CD8-positive, alpha-beta T cell (primary cell): ENCODE measurements at places on chromosomes 5 and 9. TPM values are rescaled to one million over a fixed set of nuclear protein-coding genes. Genes with fewer than 3 reads are reported as not detected.

DNA sequence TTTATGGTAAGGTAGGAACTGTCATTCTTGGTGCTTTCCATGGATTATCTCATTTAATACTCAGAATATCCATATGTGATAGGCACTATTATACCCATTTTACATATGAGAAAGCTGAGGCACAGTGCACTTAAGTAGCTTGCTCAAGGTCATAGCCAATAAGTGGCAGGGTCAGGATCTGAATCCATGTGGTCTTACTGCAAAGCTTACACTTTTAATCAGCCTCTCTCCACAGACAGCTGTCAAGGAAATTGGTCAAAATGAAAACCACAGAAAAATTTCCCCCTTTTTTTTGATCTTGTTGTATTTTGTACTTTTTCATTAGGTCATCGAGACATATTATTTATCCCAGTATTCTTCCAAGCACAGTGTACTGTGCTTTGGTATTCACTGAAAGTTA lies 78.5 kb downstream of the ERCC6L2 start:
- no peak for DNase-seq

DNA sequence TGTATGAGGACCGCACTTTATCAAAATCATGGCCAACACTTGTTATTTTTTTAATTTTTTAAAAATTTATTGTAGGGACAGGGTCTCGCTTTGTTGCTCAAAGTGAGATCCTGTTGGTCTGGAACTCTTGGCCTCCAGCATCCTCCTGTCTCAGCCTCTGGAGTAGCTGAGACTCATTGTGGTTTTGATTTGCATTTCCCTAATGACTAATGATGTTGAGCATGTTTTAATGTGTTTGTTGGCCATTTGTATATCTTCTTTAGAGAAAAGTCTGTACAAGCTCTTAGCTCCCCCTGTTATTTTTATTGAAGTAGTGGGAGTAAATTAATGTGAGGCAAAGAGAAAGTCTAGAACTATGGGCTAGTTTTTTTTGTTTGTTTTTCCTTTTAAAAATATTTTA lies 1.6 kb upstream of the RPS6 start:
- no peak for DNase-seq

DNA sequence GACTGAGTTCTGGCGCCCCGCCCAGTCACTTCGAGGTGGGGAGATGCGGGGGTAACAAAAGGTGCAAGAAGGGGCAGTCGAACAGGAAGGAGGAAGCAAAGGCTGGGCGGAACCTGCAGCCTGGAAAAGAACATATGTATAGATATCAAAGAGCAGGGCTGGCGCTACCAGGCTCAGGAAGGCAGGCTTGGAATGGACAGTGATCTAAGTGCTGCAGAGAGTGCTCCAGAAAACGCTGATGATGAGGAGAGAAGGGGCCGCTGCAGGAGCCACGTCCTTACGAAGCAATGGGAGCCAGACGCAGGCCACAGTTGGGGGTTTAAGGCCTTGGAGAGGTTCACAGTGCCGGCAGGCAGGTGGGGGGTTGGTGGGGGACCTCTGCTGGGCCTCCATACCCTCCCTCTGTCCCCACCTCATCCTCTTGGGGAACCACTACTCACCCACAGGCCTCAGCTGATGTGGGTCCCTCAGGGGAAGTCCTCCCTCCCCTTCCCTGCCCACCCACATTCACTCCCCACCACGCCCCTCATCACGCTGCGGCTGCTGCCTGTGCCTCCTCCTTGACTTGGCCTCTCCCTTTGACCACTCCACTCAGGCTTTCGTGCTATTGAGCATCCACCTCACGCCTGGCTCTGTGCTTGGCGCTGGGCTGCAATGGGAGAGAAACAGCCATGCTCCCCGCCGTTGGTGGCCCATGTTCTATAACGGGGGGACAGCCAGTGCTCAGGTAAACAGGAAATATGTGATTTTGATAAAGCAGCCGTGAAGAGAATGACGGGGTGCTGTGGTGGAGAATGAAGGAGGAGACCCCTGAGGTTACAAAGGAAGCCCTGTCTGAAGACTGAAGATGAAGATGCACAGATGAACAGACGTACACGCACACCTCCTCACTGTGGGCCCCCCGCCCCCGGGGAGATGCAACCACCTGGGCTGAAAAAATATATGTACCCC lies 40.5 kb upstream of the RPL26L1 start:
- peak; percentile 91 for DNase-seq

DNA sequence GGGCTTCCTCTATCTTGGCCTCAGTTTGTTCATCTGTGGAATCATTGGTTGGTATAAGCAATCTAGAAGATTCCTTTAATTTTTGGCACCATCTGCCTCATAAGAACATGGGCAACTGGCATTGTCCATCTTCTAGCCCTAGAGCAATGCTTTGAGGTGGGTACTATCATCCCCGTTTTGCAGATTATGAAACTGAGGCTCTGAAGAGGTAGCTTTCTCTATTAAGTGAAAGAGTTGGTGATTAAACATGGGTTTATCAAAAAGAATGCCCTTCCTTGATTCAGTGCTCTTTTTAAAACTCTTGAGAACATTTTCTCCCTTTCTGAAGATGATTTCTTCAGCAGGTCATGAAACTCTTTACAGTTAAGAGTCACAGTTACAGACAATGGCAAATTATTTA lies 42.4 kb upstream of the TGFBR1 start:
- no peak for DNase-seq

DNA sequence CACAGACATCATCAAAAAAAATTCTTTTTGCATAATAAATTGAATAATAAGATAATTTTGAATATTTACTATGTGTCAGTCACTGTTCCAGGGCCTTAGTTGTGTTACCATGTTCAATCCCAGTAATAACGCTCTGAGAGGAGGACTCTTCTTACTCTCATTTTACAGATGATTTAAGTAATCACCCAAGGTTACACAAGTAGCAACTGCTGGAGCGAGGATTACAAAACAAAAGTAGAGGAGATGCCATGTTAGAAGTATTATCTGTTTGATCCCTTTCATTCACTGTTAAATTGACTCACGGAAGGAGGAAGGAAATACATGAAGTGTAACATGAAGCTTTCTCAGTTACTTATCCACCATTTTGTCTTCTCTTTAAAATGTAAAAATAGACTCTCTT lies 412.8 kb downstream of the NFIB start:
- no peak for DNase-seq

Gene PPIC
- not detected for total RNA-seq

GRCh38 chr5:9851458-9851857 lies 221.3 kb upstream of the TAS2R1 start:
- DNase-seq: no peak

GRCh38 chr5:133423618-133424282 lies 188.6 kb downstream of the FSTL4 start:
- peak; percentile 52 for DNase-seq

DNA sequence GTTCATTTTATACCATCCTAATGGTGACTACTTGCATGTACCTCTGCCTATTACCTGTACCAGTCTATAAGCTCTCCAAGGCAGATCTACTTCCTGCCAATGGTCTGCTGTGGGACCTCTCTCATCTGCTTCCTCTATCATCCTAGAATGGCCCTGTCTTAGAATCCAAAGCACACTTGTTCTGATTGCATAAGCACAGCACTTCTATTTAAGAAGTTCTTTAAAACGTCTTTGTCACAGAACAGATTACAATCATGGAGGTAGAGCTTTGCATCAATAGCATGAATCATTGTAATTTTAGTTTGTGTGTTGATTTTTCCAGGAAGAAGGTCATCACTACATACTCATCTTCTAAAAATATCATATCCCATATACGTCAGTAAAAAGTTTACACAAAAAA lies 131.8 kb upstream of the ACOT12 start:
- no peak for DNase-seq

DNA sequence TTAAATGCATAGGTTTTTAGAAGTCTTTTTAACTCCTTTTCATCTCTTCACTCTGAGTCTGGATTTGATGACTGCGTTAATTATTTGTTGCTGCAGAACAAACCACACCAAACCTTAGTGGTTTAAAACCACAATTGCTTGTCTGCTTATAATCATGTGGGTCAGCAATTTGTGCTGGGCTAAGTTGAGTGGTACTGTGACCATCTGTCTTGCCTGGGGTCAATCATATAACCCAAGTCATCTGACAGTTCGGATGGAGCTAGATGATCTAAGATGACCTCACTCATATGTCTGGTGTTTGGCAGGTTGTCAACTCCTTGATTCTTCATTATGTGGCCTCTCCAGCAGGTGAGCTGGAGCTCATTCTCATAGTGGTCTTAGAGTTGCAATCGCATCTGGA lies 219.1 kb upstream of the ELAVL2 start:
- DNase-seq: no peak

- DNase-seq: no peak
Observed at GRCh38 chr5:154820383-154820782, 30.0 kb downstream of the FAXDC2 start.

DNA sequence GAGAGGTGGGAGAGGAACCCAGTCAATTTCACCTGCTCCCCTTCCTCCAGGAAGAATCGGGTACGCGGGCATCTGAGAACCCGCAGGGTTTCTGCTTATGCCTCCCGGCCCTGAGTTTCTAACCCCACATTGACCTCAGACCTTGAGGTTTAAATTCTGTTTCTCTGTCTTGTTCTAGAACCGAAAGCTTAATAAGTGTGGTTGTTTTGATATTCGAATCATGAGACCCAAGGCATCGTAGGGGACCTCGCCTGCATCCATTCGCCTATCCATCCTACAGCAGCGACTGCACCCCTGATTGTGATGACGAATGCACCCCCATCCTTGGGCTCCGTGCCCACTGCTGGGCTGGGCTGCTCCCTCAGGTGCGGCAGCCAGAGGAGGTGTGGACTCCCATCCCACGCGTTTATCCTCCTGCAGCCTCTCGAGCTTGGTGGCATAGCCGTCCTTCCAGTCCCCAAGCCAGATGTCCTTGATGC lies 80.8 kb upstream of the IER5L start:
- peak; percentile 50 for DNase-seq

- DNase-seq: no peak
Observed at GRCh38 chr9:86585422-86586143, 231.4 kb upstream of the TUT7 start.

- peak; percentile 42 for DNase-seq
Observed at GRCh38 chr9:19102181-19102630, 498 bp downstream of the HAUS6 start.

Gene KIF4B
- total RNA-seq: not detected

- no peak for DNase-seq
Observed at GRCh38 chr5:130974021-130974683, 190.9 kb downstream of the HINT1 start.

GRCh38 chr9:133074111-133074651 lies 12.4 kb downstream of the CEL start:
- no peak for DNase-seq

GRCh38 chr9:99732715-99733114 lies 89.0 kb upstream of the NR4A3 start:
- no peak for DNase-seq

GRCh38 chr9:99181621-99182020 lies 40.1 kb downstream of the ALG2 start:
- DNase-seq: no peak

Gene MRPL50
- total RNA-seq: 7.5 TPM

GRCh38 chr9:93028448-93029006 lies 30.0 kb upstream of the SUSD3 start:
- DNase-seq: peak; percentile 56

Gene ASTN2
- total RNA-seq: 2.5 TPM

DNA sequence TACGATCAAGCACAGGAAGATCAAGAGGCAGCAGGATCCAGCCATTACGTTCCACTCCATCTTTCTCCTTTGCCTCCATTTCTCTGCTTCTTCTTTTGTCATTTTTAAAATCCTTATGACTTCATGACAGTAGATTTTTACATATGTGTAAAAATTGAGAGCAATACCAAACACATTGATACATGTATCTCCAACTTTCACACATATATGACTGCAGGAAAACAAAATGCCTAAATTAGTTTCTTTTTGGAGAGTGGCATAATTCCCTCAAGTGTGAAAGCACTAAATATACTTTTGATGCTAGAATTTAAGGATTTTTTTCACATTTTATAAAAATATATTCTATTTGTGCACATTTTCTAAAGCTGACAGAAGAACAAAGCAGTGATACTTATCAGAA lies 8.6 kb upstream of the ZNF608 start:
- no peak for DNase-seq

GRCh38 chr5:72042097-72042496 lies 65.2 kb upstream of the MAP1B start:
- no peak for DNase-seq

Gene UNC5A
- not detected for total RNA-seq

GRCh38 chr9:6150483-6150882 lies 65.1 kb upstream of the IL33 start:
- DNase-seq: no peak

DNA sequence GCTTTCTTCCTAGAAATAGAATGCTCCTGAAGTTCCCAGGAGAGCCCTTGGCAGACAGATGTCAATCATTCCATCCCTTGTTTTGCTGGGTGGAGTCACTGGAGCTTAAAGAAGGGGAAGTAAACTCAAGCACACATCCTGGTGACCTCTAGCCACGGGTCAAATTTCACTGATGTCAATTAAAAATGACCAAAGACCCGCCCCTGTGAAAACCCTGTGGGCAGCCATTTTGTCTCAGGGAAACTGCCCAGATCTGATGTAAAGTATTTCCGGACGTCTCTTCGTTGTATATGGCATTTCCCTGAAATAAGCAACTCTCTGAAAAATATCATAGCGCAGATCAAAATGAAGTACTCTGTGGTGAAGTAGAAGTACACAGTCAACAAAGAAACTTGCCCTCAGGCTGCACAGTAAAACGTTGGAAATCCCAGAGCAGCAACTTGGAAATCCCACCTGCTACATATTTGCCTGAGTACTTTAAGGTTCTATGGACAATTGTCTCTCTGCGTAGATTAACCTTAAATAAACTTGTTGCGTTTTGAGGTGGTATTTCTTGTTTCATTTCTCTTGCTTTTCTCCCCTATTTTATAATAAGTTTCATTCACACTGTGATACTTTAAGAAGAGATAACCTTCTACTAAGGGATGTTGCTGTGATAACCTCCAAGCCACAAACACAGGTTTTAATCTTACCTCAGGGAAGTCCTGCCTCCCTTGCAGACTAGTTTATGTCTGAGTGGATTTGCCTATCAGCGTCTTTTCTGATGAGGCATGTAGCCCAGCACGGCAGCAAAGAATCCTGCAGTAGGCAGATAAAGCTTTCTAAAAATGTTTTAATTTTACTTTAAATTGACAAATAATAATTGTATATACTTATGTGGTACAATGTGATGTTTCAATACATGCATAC lies 60.9 kb upstream of the PIP5K1B start:
- no peak for DNase-seq

GRCh38 chr5:59164041-59164830 lies 581.4 kb downstream of the RAB3C start:
- DNase-seq: no peak

DNA sequence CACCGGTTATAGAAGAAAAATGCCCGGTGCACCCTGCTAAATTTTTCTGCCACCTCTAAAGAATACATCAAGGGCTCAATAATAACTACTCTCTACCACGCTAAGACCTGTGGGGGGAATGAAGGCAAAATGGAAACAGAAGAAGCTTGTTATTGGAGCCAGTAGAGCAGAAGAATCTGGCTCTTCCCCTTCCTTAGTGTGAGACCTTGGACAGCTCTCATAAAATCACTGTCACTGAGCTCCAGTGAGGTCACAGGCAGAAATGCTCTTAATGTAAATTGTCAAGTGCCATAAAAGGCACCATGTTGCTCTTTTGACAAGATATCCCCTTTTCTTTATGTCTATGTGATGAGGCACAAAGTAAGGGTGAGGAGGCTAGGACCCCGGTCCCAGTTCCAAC lies 74.4 kb downstream of the ASTN2 start:
- DNase-seq: no peak

Gene ABLIM3
- not detected for total RNA-seq

GRCh38 chr9:2367970-2368369 lies 253.6 kb upstream of the VLDLR start:
- DNase-seq: no peak

Gene SLC34A1
- total RNA-seq: not detected

Gene GTF2H2
- 13.7 TPM for total RNA-seq
